ENCODE measurements at places on chromosomes 6 and 20.

- DNase-seq = peak; percentile 96
Observed at GRCh38 chr6:42050297-42051267, at the start of gene TAF8. Gene TAF8 (plus strand): TSS chr6:42050524. CDS start chr6:42050542, 18 bp downstream.

- no peak for DNase-seq
Observed at GRCh38 chr20:17543531-17544131, 12.5 kb upstream of the BFSP1 start.

DNA sequence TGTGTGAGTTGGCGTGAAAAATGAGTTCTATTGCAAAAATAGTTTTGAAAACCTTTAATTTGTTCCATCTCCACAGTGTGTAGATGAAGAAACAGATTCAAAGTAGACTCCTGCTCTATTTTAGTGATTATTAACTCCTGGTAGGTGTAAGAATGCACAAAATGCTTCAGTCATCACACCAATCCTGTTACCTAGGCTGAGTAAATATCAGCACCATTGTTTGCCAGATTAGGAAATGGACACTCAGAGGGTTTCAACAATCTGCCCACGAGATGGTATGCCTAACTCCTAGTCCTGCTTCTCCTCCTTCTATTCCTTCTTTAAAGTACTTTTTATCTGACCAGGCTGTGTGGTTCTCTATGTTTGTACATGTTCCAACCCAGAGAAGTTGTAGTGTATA lies 108.9 kb upstream of the AHI1 start:
- DNase-seq = no peak

DNA sequence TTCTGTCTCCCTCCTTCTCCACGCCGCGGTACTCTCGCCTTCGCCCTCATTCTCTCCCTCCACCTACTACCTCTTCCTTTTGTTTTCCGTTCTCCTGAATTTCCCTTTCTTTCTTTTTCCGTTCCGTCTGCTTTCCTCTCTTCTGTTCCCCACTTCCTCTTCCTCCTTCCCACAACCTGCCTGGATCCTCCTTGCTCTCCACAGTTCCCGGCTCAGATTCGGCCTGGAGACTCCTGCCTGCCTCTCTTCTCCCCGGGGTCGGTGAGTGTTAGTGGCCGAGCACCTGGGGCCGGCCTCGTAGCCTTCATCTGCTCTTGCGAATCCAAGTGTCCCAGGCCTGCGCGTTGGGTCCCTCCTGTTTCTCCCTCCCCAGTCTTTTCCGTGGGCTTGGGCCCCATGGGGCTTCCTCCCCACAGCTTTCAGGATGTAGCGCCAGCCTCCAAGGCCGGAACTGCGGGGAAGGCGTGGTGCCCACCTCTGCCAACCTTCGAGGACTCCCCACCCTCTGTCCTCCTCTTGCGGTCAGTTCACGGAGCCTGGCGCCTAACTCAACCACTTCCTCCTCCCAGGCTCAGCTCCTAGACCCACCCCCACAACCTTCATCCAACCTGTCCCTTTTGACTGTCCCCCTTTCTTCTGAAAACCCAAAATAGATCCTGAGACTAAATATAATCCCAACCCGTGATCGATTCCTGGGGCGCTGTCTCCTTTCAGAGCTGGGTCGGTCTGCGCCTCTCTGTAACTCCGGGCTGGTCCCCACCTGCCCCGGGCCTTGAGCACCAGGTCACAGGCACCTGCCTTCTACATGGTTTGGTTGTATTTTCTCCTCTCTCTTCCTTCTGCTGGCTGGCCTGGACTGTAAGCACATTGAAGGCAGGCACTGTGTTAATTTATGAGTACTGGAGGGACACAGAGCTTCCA lies 6.8 kb downstream of the NRN1 start:
- DNase-seq = no peak

DNA sequence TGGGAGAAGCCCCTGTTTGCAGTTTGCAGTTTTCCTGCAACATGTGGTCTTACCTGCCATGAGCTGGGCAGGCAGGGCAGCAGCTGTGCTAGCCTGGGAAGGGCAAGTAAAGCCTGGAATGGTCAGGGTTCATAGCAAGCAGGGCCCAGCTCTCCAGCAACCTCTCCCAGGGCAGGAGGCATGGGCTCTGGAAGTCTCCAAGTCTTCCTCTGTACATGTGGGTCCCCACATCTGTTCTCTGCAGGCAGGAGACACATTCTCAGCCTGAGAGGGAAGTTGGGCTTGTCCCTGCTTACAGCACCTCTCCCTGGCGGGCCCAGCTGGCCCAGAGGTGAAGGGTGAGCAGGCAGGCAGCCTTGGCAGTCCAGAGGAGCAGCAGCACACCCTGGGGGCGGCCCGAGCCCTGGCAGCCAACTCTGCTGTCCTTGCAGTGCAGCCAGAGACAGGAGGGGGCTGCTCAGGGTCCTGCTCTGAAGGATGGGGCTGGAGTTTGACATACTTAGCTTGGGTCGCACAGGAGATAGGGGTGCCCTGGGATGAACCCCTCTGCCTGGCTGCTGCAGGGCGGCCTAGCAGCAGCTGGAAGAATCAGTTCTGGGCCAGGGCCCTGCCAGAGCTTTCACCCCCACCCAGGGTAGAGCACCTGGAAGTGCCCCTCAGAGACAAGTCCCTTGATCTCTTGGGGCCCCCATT lies 176.0 kb downstream of the MRPL14 start:
- no peak for DNase-seq

- peak; percentile 8 for DNase-seq
Observed at GRCh38 chr6:100880149-100880852, 828 bp downstream of the ASCC3 start.
